Fibroblast of villous mesenchyme (primary cell): ENCODE measurements at places on chromosomes 12 and 14.

- DNase-seq, result no peak
Measured at GRCh38 chr14:59195912-59196311, 7.4 kb downstream of the DAAM1 start.

- no peak for DNase-seq
Measured at GRCh38 chr14:64692189-64692985, 11.8 kb upstream of the PLEKHG3 start.

- DNase-seq, result no peak
Measured at GRCh38 chr12:126762150-126762549, 1504.8 kb upstream of the TMEM132C start.

DNA sequence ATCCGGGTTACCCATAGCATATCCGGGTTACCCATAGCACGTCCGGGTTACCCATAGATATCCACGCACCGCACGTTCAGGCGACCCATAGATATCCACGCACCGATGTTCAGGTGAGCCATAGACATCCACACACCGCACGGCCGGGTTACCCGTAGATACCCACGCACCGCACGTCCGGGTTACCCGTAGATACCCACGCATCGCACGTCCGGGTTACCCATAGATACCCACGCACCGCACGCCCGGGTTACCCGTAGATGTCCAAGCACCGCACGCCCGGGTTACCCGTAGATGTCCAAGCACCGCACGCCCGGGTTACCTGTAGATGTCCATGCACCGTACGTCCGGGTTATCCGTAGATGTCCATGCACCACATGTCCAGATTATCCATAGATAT lies 60.3 kb upstream of the SYT1 start:
- no peak for DNase-seq

GRCh38 chr12:121578230-121579189 lies 2.3 kb downstream of the KDM2B start:
- DNase-seq, result peak; percentile 25

DNA sequence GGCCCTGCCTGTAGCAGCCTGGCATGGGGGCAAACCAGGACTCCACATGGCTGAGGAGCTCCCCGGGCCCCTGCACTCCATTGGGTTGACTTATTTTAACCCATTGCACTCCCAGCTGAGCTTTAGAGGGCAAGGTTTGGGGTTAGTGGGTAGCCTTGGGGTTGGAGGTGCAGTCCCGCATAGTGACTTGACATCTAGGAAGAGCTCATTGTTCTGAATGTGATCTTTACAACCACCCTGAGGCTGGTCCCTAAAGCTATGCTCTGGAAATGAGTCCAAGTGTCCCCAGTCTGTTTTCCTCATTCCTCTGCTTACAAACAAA lies 36.4 kb downstream of the NFKBIA start:
- DNase-seq, result no peak

DNA sequence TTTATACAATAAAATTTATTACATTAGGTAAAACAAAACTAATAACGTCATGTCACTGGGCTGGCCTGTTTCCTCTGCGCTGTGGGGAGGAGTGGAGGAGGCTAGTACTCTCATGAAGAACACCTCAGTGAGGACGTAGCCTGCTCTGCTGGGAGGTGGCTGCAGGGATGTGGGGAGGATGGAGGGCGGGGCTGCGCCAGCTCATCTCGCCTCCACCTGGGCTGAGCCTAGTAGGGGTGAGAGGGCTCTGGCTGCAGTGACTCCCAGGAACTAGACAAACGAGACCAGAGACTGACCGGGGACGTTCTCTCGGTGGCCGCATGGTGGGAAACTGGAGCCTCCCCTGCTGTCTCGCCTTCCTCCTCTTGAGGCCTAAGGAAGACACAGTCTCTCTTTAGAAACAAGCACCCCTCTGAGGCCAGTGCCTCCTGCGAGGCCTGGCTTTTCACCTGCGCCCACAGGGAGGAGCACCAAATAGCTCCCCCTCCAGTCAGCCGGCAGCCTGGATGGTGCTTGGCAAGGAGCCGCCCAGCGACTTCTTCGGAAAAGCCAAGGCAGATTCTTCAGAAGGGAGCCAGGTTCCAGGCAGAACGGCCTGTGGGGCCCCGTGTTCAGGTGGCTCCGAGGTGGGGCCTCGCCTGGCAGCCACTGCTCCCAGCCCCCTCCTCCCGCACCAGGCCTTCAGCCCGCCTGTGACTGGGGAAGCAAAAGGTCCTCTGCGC lies 62.4 kb downstream of the PLEKHG3 start:
- no peak for DNase-seq

GRCh38 chr12:48995086-48995879 lies 3.9 kb downstream of the DDN start:
- peak; percentile 76 for DNase-seq

DNA sequence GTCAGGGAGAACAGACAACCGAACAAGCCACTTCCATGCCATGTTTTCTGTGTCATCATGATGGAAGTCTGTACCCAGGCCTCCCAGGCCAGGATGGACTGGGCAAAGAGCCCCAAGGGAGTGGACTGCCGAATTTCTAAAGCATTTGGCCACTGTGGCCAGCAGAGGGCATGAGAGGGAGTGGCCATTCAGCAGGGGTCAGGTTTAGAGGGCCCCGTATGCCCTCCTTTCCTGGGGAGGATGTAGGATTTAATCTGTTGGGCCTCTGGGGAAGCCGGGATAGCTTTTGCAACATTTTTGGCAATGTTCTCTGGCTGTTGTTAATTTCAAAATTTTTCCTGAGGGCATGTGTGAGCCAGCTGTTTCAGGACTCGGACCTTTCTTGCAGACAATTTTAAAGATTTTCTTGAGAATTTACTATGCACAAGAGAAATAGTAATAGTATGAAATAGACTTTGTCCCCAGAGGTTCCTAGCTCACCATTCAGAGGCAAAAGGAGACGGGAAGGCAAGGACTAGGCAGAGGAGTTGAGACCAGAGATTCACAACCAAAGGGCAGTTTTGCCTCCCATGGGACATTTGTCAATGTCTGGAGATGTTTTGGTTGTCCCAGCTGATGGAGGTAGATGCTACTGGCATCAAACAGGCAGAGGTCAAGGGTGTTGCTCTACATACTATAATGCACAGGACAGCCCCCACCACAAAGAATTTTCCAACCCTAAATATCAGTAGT lies 18.0 kb downstream of the ACACB start:
- DNase-seq, result peak; percentile 56

DNA sequence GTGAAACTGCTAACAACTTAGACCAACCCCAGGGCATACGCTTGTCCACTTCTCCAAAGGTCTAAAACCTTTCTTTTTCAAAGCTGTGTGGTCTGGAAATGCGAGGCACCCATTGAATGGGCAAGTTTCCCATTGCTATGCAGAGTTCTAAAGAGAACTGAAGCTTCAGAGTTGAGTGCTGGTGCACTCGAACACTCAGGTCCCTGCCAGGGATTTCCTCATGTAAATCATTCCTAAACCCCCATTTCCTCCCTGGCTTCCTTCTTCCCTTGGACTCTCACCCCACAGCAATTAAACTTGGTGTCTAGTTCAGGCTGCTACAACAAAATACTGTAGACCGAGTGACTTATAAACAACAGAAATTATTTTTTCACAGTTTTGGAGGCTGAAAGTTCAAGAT lies 2.2 kb upstream of the PXN start:
- DNase-seq, result no peak

- DNase-seq, result no peak
Measured at GRCh38 chr12:52614381-52615207, 3.8 kb downstream of the KRT73 start.

- peak; percentile 44 for DNase-seq
Measured at GRCh38 chr14:58954901-58955861, 233.3 kb upstream of the DAAM1 start.

- DNase-seq, result no peak
Measured at GRCh38 chr14:104115691-104116287, 22.6 kb upstream of the KIF26A start.

GRCh38 chr14:92392711-92393110 lies 69.7 kb downstream of the SLC24A4 start:
- DNase-seq, result no peak

DNA sequence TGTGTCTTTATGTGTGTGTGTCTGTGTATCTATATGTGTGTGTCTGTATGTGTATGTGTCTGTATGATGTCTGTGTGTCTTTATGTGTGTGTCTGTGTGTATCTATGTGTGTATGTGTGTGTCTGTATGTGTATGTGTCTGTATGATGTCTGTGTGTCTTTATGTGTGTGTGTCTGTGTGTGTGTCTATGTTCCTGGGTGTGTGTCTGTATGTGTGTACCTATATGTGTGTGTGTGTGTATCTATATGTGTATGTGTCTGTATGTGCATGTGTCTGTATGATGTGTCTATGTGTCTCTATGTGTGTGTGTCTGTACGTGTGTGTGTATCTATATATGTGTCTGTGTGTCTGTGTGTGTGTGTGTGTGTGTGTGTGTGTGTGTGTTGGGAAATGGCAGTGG lies 19.0 kb upstream of the CD9 start:
- DNase-seq, result no peak

GRCh38 chr12:108641446-108642268 lies 8.0 kb upstream of the SELPLG start:
- no peak for DNase-seq

- no peak for DNase-seq
Measured at GRCh38 chr12:40351976-40352375, 127.2 kb downstream of the LRRK2 start.

- peak; percentile 12 for DNase-seq
Measured at GRCh38 chr12:101040936-101041335, 169.1 kb downstream of the SLC5A8 start.

DNA sequence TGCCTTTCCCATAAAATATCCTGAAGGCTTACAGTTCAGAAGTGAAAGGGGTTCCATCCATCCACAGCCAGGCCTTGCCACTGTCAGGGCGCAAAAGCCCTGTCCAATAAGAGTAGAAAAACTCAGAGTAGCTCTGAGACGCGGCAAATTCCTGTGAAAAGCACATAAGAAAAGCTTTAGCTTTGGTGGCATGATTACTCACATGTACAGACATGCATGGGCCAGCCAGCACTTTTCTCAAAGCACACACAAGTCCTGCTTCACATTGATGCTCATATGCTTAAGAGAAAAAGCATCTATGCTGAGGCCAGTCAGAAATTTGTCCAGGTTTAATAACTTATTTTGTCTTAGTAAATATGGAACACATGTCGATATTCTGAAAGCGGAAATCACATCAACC lies 25.5 kb downstream of the CLEC1A start:
- no peak for DNase-seq

- peak; percentile 26 for DNase-seq
Measured at GRCh38 chr12:49934505-49934904, 16.0 kb upstream of the AQP2 start.

- peak; percentile 33 for DNase-seq
Measured at GRCh38 chr14:92780444-92781232, 13.5 kb upstream of the GOLGA5 start.

DNA sequence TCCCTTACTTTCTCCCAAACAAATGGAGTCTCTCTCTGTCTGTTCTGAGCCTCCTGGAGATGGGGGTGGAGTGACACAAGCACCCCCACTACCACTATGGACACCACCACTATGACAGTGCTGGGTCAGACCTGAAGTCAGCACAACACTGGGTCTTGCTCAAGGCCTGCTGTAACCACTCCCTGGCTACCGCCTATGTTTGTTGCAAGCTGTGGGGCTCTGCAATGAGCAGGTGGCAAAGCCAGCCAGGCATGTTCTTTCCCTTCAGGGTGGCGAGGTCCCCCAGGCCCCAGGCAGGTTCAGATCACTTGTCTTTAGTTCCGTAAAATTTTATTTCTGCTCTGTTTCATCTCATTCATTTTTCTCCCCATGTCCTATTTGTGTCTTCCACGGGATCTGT lies 349.8 kb downstream of the TMEM121 start:
- no peak for DNase-seq

DNA sequence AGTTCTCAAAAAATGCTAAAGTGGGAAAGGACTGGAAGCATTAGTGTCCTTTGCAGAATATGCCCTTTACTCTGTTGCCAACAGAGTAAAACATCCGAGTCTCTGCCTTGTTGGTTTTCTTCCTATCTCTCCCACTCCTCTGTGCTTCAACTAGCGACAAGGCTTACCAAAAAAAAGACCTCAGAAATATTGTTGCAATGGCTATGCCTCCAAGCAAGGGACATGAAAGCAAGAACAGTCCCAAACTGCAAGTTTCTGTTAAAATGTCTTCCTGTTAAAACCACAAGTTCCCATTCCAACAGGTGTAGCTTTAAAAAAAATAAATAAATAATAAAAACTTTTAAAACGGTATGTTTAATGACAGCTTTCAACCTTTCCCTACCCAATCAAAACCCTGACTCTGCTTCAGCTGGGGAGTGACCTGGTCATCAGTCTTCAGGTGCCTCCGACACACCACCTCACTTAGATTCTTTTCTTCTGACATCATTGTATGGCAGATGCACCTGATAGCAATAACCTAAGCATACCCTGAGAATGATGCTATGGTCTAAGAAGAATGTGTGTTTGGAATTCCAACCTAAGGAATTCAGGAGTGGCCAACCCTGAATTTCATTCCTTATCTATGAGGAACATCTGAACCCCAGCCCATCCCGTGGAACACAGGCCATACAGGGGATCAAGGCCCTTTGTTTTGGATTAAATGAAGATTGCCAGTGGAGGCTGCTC lies 81.0 kb downstream of the RPS29 start:
- DNase-seq, result no peak

DNA sequence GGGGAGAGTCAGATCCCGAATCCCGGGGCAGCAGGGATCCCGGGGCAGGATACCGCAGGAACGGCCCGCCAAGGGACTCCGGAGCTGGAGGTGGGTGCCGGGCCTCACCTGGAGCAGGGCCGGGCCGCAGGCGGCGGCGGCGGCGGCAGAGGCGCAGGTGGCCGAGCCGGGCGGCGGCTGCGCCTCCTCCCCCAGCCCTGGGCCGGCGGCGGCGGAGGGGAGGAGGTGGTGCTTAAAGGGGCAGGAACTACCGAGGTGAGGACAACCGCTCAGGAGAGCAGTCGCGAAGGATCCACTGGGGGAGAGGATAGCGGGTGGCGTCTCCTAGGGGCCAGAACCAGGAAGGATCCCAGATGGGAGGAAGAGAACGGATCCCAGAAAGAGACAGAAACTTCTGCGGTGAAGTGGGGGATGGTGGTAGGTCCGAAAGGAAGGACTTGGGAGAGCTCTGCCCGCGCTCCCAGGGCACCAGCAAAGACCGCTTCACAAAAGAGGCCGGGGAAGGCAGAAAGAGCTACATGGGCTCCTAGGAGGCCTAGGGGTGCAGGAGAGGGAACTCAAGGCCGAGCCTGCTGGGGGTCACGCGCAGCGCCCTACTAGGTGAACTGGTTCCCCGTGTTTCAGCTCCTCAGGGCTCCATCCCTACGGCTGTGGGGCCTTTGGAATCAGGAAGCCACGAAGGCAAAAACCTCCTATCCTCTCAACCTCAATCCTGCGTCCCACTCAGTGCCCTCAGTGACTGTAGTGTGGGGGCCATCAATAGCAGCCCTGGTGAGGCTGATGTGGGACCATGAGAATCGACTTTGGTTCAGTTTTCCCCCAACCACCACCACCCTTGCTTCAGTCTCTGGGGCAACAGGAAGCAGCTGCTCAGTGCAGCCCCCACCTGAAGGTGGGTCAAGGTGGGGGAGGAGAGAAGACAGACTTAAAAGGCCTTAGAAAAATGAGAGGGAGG lies 5.0 kb upstream of the BAZ2A start:
- peak; percentile 91 for DNase-seq

- peak; percentile 24 for DNase-seq
Measured at GRCh38 chr14:67557118-67557517, 24.0 kb downstream of the PLEKHH1 start.
